ENCODE measurements at places on chromosomes 1 and 21.

DNA sequence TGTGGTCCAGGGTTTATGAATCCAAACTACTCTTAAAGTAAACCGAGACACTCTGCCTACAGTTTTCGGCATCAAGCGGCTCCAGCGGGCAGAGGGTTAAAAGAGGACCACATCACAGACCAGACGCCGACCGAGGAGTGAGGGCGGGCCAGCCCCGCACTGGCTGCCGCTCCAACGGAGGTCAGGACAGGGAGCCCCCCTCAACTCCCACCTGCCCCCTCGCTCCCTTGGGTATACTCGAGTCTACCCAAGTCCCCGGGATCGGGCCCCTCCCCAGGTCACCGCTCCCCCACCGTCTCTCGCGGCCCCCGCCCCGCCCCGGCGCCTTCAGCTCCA lies 312 bp downstream of the ARNT start:
- no peak for DNase-seq

DNA sequence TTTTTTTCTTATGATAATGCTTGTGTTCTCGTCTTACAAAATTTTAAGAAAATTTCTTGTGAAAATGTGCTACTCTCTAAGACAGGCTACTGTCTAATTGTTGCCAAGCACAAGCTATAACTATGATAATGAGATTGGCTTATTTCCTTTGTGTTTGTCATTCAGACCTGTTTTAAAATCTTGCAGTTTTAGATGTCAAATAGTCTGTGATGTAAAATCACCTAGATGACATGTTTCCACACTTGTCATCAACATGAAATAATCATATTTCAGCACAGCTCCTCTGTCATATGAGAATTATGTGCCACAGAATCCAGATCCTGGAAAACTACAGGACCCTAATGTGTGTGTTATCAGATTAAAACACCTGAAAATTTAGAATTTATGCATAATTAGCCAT lies 539.7 kb downstream of the USP25 start:
- DNase-seq = no peak

GRCh38 chr1:209106237-209106741 lies 477.2 kb upstream of the CAMK1G start:
- no peak for DNase-seq

DNA sequence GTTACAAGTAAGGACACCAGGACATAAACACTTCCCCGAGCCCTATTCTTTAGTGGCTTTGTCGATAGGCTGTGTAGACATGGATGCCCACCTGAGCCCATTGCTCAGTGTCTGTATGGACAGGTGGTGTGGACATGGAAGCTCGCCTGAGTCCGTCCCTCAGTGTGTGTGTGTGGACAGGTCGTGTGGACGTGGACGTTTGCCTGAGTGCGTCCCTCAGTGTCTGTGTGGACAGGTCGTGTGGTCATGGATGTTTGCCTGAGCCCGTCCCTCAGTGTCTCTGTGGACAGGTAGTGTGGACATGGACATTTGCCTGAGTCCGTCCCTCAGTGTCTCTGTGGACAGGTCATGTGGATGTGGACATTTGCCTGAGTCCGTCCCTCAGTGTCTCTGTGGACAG lies 38.7 kb upstream of the COL6A2 start:
- no peak for DNase-seq

GRCh38 chr1:30024411-30025195 lies 698.8 kb downstream of the MATN1 start:
- no peak for DNase-seq

DNA sequence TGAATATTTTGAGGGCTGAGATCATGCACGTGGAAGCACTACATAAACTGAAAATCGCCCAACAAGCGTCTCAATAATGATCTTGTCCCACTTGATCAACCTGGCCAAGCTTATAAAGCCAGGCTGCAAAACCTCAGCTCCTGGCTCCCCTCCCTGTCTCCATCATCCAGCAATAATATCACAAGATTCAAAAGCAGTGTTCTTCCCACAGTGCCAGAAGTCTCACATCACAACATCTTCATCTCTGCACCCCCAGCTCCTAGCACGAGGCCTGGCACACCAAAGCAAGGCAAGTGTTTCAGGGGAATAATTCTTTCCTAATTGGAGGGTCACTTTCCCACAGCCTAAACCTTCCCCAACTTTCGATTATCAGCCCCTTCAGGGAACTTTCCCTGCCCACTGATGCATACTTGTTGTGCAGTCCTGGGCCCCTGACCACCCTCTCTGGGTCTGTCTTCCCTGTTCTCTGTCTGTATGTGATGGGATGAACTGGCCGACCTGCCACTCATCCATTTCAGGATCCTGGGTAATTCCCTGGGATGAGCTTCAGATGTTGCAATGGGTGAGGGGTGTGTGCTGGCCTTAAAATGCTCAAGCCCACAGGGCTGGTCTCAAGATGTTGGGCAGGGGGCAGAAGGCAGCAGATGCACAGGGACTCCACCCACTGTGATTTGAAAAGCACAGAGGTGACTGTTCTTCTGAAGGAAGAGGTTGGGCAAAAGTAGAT lies 129.0 kb downstream of the DMRTB1 start:
- DNase-seq = no peak

- DNase-seq = no peak
Measured at GRCh38 chr21:44927259-44927586, 6.5 kb upstream of the ITGB2 start.

DNA sequence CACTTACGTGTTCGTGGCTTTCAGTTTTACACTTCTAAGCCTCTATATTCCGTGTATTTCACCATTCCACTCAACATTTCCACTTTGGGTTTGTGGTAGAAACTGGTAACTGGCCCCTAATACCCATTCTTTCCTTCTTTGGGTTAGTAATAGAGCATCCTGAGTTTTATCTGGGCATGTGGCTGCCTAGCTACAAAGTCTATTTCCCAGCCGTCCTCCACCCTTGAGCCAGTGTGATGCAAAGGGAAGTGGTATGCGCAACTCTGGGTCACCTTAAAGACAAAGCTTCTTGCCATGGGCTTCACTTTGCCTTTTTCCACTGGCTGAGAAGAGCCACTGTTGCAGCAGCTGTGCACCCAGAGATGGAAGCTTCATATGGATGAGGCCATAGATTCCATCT lies 73.9 kb downstream of the LAMC2 start:
- no peak for DNase-seq

GRCh38 chr1:118148034-118148433 lies 37.0 kb downstream of the SPAG17 start:
- no peak for DNase-seq

DNA sequence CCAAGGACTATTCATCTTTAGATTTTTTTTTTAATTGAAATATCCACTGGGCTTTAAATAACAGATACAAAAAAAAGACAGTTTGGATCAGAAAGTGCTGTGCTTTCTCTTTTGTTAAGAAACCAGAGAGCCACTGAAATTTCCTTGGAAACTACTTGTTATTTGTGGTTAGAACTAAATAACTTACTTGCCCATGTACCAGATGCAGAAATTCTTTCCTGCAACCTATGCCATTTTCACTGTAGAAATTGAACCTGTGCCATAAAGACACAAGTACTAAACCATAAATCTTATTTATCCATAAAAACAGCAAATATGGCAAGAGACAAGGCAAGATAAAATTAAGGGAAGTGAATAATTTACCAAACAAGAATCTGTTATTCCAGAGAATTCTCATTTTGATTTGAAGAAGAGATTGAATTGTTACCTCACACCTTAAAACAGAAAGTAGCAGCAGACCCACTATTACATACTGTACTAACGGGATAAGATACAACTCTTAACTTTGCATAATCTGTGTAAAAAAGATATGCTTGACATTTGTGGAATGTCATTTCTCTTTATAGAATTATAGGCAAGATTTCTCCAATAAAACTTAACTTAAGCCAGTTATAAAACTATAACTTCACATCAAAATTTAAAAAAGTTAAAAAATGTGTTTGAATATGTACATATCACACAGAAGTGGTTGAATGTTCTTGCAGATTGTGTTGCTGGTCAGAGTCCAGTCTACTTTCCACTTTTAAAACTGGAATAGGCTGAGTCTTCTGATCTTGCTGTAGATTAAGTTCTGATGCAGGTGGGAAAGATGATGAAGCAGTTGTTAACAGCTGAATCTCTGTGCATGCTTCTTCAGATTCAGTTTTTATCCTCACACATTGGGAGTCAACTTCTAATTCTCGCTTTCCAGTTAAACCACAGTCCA lies 6.3 kb upstream of the PHTF1 start:
- DNase-seq = no peak

DNA sequence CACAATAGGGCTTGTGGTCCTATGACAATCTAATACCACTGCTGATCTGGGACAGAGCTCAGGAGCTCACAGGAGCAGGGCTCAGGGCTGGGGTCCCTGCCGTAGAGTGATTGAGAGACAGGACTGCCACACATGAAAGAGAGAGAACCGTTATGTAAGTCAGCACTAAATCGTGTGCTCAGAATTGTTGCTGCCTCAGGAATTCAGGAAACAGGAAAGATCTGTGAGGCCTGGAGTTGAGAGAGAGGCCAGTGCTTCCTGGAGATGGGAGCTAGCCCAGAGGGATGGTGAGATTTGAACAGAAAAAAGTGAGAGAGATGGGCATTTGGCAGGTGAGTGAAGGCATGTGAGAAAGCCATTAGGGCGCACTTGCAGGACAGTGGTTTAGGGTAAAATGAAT lies 17.5 kb upstream of the ACBD6 start:
- no peak for DNase-seq

DNA sequence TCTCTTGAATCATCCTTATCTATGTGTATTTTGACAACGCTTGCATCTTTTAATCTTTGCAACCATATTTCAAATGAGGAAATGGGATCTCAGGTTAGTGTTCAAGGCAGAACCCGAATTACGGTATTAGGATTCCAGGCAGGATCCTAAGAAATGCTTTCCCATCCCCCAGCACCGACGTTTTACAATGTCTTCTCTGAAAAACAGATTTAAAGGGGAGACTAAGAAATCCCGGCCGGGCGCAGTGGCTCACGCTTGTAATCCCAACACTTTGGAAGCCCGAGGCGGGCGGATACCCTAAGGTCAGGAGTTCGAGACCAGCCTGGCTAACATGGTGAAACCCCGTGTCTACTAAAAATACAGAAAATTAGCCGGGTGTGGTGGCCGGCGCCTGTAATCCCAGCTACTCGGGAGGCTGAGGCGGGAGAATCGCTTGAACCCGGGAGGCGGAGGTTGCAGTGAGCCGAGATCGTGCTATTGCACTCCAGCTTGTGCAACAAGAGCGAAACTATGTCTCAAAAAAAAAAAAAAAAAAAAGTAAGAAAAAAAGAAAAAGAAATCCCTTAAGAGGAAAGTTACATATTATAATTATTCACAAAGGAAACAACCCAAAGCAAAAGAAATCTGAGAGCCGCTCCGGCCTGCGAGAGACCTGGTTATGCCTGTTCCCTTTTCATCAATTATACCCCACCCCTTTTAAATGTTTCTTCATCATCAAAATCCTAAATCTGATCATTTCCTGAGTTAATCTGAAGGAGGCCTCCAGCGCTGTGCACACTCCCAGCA lies 801 bp upstream of the GORAB start:
- no peak for DNase-seq

GRCh38 chr1:4055294-4055967 lies 155.4 kb upstream of the C1orf174 start:
- no peak for DNase-seq

GRCh38 chr1:94258873-94259331 lies 21.5 kb upstream of the ARHGAP29 start:
- DNase-seq = no peak

- DNase-seq = no peak
Measured at GRCh38 chr1:68551459-68551858, 54.6 kb upstream of the DEPDC1 start.

DNA sequence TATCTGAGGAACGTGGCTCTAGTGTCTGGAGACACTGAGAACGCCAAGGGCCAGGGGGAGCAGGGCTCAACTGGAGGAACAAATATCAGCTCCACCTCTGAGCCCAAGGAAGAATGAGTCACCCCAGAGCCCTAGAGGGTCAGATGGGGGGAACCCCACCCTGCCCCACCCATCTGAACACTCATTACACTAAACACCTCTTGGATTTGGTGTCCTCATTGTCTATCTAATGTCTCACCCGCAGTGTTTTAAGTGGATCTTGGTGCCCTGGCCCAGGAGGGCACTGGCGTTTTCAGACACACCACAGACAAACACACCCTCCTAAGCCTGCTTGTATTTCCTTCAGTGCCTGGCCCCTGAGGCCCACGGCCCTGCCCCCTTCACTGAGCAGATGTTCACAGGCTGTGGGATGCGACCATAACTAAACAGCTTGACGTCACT lies 2.2 kb upstream of the FALEC start:
- DNase-seq = no peak

GRCh38 chr1:28882009-28882628 lies 32.2 kb upstream of the EPB41 start:
- peak; percentile 90 for DNase-seq

GRCh38 chr1:227420147-227420546 lies 101.9 kb upstream of the CDC42BPA start:
- no peak for DNase-seq

DNA sequence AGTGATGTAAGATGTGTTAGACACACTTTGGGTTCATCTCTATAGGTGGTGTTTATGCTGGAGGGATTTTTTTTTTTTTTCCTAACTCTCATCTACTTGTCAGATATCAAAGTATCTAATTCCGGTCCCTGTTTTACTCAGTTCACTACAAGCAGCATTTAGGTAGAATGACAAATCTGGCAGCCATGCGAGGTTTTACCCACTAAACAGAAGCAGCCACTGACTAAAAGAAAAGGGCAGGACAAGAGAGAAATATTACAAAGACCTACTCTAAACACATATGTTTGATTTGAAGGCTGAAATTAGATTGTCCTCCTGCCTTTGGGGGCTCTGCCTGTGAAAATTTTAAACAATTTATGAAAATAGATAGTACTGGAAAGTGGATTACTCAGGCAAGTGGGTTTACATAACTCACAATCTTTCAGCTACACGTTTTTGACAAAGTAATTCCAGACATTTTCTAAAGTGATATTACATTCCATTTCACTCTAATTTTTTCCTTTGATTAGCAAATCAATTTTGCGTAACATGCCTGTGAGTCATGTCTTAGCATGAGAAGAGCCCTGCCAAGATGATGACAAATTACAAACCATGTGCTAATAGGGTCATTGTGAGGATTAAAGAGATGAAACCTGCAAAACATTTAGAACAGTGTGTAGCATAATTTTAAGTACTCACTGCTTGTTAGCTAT lies 172.6 kb downstream of the PLA2G4A start:
- DNase-seq = no peak

DNA sequence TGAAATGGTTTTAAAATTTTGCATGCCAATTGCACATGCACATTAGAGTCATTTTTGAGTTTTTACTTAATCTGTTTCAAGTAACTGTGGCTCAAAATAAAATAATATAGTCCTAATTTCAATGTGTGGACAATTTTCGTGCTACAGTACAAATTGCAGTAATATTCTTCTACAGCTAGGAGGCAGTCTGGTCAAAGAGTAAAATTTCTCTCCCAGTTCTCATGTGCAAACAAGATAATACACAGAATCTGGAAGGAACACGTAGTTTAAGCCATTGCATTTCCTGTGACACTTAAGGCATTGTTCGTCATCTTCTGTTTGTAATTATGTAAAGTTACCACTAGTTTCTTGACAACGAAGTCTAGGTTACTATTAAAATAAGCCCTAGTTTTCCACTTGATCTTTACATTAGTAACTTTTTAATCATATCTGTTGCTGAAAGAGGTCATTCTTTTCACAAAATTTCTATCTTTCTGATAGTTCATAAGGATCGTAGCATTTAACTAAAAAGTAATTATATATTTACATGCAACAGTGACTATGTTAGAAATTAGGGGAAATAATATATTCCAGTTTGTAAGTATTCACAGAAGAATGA lies 28.9 kb downstream of the ODR4 start:
- no peak for DNase-seq

- no peak for DNase-seq
Measured at GRCh38 chr1:119550381-119550780, 43.4 kb downstream of the HSD3B1 start.

All from neural crest cell (in vitro differentiated cells).